ENCODE measurements at places on chromosomes 1 and 21. TPM values are rescaled to one million over a fixed set of nuclear protein-coding genes. Genes with fewer than 3 reads are reported as not detected.

The MTARC2 gene
- total RNA-seq, result 5.8 TPM

The NRAS gene
- 39.3 TPM for total RNA-seq

The BTBD19 gene
- total RNA-seq, result 0.84 TPM

The HSD11B1 gene
- 0.79 TPM for total RNA-seq

The LMOD1 gene
- total RNA-seq, result not detected

The PARS2 gene
- 5.5 TPM for total RNA-seq

The OR2T29 gene
- total RNA-seq, result not detected

The PTPRC gene
- not detected for total RNA-seq

The ARID1A gene
- total RNA-seq, result 29.9 TPM

The PLPPR5 gene
- not detected for total RNA-seq

The HRNR gene
- total RNA-seq, result not detected

The TACSTD2 gene
- total RNA-seq, result 415 TPM

The HAO2 gene
- not detected for total RNA-seq

The CDC7 gene
- total RNA-seq, result 9.0 TPM

The SPATA21 gene
- total RNA-seq, result not detected

The LIN28A gene
- total RNA-seq, result not detected

The VWA1 gene
- 96.3 TPM for total RNA-seq

The CHI3L2 gene
- total RNA-seq, result not detected

The AGT gene
- total RNA-seq, result not detected

The KRTAP12-4 gene
- not detected for total RNA-seq

The KRTAP11-1 gene
- not detected for total RNA-seq

The TMEM201 gene
- 9.7 TPM for total RNA-seq

The IVL gene
- total RNA-seq, result 60.1 TPM

The CD53 gene
- total RNA-seq, result not detected

The CD48 gene
- total RNA-seq, result not detected

The ZNF695 gene
- total RNA-seq, result 5.9 TPM

The FHAD1 gene
- total RNA-seq, result not detected

The PKLR gene
- total RNA-seq, result not detected

The NOTCH2NLA gene
- total RNA-seq, result 38.5 TPM

The DUSP12 gene
- 22.7 TPM for total RNA-seq

The HPCAL4 gene
- total RNA-seq, result not detected

The LRRC38 gene
- total RNA-seq, result not detected

The LYPD8 gene
- not detected for total RNA-seq

The CFAP141 gene
- total RNA-seq, result not detected

The AADACL3 gene
- total RNA-seq, result not detected

The TFF3 gene
- 9.6 TPM for total RNA-seq

The UBIAD1 gene
- total RNA-seq, result 7.2 TPM

The NES gene
- total RNA-seq, result 0.85 TPM

Data from airway epithelial cell (primary cell).